ENCODE measurements at places on chromosomes 5 and 9.

- no peak for DNase-seq
Measured at GRCh38 chr9:14220256-14220655, 93.7 kb downstream of the NFIB start.

- no peak for DNase-seq
Measured at GRCh38 chr5:29321591-29321990, 1871.9 kb upstream of the CDH6 start.

DNA sequence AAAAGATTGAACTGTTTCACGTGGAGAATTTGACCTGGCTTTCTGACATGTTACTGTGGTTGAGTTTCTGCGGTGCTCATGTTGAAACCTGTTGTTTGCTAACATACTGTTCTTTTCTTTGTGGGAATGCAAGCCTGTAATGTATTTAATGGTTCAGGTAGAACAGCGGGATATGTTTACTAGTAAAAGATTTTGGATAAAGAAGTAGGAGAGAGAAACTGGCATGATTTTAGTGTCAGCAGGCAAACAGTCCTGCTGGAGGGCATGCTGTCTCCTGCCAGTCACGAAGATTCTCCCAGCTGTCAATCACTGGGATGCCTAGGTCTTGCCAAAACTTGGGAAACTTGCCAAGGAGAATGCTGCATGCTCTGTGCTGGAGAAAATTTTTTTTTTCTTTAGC, 263.5 kb downstream of the TAF11L14 start:
- DNase-seq = peak; percentile 93

- DNase-seq = peak; percentile 96
Measured at GRCh38 chr5:113212244-113212920, 222.4 kb downstream of the TSSK1B start.

DNA sequence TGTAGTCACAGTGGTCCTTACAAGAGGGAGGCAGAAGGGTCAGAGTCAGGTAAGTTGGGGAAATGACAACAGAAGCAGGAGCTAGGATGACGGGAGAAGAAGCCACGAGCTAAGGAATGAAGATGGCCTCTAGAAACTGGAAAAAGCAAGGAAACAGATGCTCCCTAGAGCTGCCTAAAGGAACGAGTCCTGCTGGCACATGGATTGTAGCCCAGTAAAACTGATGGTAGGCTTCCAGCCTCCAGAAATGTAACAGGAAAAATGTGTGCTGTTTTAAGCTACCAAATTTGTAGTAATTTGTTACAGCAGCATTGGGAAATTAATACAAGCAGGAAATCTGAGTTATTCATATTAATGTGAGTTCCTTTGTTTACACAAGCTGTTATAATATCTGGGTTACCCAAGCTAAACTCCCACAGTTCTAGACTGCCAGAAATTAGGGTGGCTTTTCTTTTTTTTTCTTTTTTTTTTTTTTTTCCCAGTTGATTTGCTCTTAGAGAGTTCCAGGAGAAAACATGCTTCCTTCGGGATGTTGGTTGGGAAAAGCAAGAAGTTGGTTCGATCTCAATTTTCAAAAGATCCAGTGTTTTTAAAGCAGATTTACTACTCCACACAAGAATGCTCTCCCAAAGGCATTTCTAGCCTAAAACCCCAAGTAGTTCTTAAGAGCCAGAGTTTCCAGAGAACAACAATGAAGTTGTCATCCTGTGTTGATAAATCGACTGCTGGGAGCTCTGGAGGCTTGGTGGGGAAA, 400.0 kb upstream of the SLC24A2 start:
- DNase-seq = no peak

- peak; percentile 95 for DNase-seq
Measured at GRCh38 chr5:88377705-88378656, 109.3 kb upstream of the TMEM161B start.

GRCh38 chr9:26727471-26727870, 165.1 kb downstream of the CAAP1 start:
- DNase-seq = no peak

DNA sequence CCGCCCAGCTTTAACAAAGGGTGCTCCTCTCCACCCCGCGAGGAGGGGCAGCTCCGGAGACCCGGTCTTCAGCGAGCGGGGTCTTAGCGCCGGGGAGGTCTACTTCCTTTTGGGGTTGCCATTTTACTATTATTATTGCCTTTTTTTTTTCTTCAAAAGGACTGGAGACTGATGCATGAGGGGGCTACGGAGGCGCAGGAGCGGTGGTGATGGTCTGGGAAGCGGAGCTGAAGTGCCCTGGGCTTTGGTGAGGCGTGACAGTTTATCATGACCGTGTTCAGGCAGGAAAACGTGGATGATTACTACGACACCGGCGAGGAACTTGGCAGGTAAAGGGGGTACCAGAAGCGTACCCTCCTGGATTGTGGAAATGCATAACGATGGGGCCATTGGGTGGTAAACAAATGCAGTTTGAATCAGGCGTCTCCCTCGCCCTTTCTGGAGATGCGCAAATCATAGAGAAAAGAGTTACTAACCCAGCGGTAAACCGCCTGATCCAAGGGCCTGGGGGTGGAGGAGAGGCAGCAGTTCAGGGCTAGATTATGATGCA, 1.2 kb downstream of the DAPK1 start:
- peak; percentile 17 for DNase-seq

DNA sequence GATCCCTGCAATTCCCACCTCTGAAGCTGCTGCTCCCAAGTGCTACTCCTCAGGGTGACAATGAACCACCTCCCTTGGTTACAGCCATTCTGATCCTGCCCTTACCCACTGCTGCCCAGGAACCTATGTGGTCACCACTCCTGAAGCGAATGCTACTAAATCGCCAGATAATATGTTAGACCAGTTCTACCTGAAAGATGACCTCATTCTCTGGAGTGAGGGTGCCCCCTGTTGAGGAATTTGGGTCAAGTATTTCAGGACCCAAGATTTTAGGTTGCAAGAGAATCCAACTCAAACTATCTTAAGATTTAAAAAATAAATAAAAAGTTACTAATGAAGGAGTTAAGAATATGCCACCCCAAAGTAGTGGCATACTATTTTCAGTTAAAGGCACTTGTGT, 5.8 kb upstream of the SNAPC3 start:
- peak; percentile 75 for DNase-seq

- DNase-seq = no peak
Measured at GRCh38 chr9:16668734-16669295, 201.7 kb downstream of the BNC2 start.

Measured in NCI-H69 (cell line).